Caki2 (cell line): ENCODE measurements at places on chromosomes 11 and 22.

GRCh38 chr11:13287036-13287435 is 9.4 kb downstream of the BMAL1 start:
- no peak for DNase-seq

- no peak for DNase-seq
Measured at GRCh38 chr22:41642331-41643110, 21.4 kb downstream of the XRCC6 start.

- peak; percentile 64 for DNase-seq
Measured at GRCh38 chr11:126109941-126110731, 47.5 kb upstream of the CDON start.

DNA sequence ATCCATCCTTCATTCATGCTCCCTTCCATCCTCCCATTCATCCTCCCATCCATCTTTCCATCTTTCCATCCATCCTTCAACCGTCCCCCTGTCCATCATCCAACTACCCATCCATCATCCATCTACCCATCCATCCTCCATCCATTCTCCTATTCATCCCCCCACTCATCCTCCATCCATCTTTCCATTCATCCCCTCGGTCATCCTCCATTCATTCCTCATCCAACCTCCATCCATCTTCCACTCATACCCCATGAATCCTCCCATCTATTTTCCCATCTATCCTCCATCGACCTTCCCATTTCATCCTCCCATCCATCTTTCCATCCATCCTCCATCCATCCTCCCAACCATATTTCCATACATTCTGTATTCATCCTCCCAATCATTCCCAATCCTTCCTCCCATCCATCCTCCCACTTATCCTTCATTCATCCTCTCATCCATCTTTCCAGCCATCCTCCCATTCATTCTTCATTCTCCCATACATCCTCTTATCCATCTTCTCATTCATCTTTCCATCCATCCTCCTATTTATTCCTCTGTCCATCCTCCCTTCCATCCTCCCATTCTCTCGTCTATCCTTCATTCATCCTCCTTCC is 29.9 kb downstream of the IGLL1 start:
- DNase-seq = no peak

- peak; percentile 78 for DNase-seq
Measured at GRCh38 chr22:41746567-41747400, 47.5 kb downstream of the MEI1 start.
